ENCODE measurements at places on chromosomes 6 and 20.

- DNase-seq: no peak
These were observed 6.4 kb upstream of the MPC1 start for GRCh38 chr6:166389119-166389518.

DNA sequence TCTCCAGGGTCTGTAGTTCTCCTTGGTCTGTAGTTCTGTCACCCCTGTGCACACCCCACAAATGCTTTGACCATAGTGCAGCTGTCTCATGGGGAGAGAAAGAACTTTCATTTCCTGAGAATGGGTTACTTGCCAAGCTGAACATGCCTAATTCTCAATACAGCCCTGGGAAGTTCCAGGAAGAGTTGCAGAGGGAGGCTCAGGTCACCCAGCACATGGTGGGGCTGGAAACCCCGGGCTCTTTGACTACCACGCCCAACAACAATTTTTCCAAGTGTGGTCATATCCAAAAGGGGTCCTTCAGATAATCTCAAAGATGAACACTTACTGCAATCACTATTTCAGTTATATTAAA, 2.2 kb upstream of the PTPRA start:
- no peak for DNase-seq

DNA sequence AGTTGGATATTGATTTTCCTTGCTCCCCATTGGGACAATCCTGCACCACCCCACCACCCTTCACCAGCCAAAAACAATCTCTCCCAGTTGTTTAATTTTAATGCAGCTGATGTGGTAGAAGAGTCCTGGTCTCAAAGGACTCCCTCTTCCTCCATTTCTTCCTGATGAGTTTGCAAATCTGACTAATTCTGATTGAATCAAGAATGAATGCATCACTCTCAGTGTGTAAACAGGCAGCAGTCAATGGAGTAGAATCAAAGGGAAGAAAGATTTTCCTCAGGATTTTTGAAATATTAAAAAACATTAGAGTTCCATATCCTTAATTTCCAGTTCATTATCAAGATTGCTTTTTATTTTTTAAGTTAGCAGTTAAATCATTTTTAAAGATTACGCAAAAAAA, 54.0 kb downstream of the PLG start:
- DNase-seq: no peak

DNA sequence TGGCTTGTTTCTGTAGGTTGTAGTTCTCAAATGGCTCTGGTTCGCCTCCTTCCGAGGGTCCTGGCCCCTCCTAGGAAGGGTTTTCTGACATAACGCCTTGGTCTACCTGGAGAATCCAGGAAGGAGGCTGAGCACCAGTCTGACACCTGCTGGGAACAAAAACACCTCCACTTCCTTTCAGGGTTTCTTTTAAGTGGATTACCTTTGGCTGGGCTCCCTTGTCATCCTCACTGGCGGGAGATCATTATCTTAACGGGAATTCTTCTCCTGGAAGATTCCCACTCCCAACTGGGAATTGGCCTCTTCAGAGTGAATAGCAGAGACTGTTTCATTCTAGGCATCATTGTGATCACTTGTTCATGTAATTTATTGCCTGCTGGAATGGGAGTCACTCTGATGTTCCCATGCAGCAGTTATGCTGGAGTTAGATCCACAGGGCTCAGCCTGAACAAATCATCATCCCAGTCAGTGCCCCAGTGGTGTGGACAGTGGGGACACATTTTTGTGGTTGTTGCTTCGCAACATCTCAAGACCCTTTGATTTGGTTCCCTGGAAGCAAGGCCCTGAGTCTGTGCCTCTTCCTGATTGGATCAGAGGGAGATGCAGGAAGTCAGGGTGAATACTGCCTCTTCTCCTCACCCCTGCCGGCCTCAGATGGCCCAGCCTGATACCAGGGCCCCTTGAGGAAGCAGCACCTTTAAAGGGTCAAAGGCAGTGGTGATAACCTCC, 49.1 kb downstream of the LYRM2 start:
- DNase-seq: no peak

Measured in CD4-positive, CD25-positive, alpha-beta regulatory T cell (primary cell).